ENCODE measurements at places on chromosomes 11 and 22. TPM values are rescaled to one million over a fixed set of nuclear protein-coding genes. Genes with fewer than 3 reads are reported as not detected.

Gene OR8D4
- not detected for total RNA-seq

Gene CARD16
- 72.5 TPM for total RNA-seq

Gene KCNQ1OT1
- 0.28 TPM for total RNA-seq

Gene IGLL1
- not detected for total RNA-seq

Gene UPK3A
- total RNA-seq, result not detected

Gene IFITM5
- total RNA-seq, result not detected

Gene CRYBB2
- not detected for total RNA-seq

Gene CAPN5
- total RNA-seq, result 3.8 TPM
